ENCODE measurements at places on chromosomes 1 and 21. TPM values are rescaled to one million over a fixed set of nuclear protein-coding genes. Genes with fewer than 3 reads are reported as not detected.

HMGB4 gene
- total RNA-seq: not detected

NME7 gene
- total RNA-seq: 12.9 TPM

CRABP2 gene
- 1.1 TPM for total RNA-seq

LRRN2 gene
- total RNA-seq: not detected

KRTAP12-2 gene
- not detected for total RNA-seq

DNM3 gene
- 0.93 TPM for total RNA-seq

GRCh38 chr1:117229217-117229616, 18.5 kb upstream of the VTCN1 start:
- H3K4me1 ChIP-seq: no peaks in the 10 kb centered on the region
- no peak overlapping the region for H3K27ac ChIP-seq
- no peaks in the 10 kb centered on the region for H3K27me3 ChIP-seq
- no peak overlapping the region for H3K4me3 ChIP-seq
- no peak for DNase-seq

DNA sequence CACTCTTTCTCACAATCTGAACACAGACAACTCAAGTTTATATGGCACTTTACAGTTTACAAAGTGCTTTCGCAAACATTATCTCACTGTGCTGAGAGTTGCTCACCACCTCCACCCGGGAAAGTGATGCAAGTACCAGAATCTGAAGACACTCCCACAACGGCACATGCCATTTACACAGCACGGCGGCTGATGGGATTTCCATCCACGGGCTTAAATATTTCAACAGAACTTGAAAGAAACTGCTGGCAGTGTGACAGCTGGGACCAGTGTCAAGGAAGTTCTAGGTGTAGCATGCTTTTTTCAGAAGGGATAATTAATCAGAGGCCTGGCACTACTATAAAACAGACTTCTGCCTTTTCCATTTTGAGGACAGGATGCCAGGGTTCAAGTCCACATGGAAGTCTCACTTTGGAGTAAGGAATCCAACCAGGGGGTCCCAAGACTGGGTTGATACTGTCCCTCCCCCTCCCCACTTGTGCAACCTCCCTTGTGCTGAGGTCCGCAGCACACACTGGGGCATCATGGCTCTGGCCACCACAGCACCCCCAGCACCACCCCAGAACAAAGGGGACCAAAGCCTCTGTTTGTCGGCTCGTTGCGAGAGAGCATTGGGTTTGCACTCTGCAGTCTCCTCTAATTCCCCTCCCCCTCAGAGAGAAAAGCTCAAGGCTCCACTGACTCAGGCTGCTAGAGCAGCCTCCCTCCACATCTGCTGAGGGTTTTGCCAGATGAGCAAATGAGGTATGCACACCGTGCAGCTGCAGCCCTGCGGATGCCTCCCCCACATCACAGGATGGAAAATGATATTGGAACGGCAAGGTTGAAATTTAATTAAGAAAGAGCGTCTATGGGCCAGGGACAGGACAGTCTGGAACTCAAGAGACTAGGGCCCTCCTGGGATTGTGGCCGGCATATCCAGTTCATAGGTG, 154.9 kb downstream of the TGFBR3 start:
- peaks cover 50% of the 10 kb centered on the region for H3K4me1 ChIP-seq
- H3K27ac ChIP-seq: peak overlapping the region; percentile 29
- H3K4me3 ChIP-seq: peak overlapping the region; percentile 10
- peaks cover 18% of the 10 kb centered on the region for H3K36me3 ChIP-seq

DNA sequence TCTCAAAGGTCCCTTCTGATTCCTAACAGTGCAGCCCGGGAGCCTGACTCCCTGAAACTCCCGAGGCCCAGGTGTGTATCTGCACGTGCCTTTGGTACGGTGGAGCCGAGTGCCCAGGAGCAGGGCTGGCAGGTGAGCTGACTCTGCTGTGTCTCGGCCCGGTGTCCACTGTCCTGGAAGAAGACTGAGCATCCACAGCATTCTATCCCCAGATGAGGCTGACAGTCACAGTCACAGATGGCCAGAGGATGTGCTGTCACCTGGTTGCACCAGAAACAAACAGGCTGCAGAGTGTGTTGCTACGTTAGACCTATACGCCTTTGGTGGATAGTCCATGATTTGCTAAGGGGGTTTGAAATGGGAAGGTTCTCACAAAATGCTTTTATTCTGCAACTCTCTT, 9.8 kb downstream of the ETV3L start:
- H3K27me3 ChIP-seq: peaks cover 3% of the 10 kb centered on the region
- H3K4me1 ChIP-seq: peaks cover 5% of the 10 kb centered on the region
- H3K36me3 ChIP-seq: no peaks in the 10 kb centered on the region
- H3K4me3 ChIP-seq: no peak overlapping the region
- DNase-seq: no peak

- no peak overlapping the region for H3K27ac ChIP-seq
- no peak for DNase-seq
- H3K36me3 ChIP-seq: no peaks in the 10 kb centered on the region
- peaks cover 8% of the 10 kb centered on the region for H3K4me1 ChIP-seq
- peaks cover 2% of the 10 kb centered on the region for H3K27me3 ChIP-seq
- H3K4me3 ChIP-seq: no peak overlapping the region
Measured at GRCh38 chr1:157519451-157519850, 32.9 kb downstream of the FCRL5 start.

DNA sequence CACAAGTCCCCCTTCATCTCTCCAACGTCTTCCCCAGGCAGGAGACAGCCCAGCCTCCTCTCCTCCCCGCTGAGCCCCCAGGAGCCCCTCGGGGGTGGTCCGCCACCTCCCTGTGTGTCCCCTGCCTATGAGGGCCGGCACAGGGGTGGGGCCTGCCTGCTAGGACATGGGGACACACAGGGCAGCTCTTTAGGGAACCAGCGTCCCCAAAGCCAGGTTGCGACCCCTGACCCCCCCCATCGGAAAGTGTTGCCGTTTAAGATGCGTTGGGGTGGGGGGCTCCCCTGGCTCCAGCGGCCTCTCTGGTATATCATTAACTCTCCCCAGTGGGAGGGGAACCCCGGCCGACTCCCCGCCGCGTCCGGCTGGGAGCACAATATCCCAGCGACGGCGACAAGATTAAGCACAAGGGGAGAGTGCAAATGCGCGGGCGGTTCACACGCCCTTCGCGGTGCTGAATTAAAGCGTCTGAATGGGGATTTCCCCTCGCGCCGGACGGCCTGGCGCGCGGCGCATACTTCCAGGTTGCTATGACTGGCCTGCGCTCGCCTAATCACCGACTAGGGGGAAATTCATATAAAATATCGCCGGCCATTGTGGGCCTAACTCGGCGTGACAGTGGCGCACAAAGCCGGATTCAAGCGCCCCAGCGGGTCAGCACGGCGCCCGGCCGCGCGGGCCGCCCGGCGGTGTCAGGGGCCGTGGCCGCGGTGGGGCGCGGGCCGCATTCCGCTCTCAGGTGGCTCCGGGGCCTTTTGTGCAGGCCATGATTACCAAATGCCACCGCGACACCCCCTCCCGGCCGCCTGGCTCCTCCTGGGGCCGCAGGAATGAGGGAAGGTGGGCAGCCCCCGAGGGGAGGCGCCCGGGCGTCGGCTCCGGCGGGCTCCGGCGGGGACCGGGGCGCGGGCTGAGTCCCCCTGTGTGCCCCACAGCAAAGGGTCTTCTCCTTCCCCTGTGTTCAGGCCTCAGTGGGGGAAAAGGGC, 30.9 kb downstream of the WNT3A start:
- H3K4me1 ChIP-seq: peaks cover 2% of the 10 kb centered on the region
- no peak overlapping the region for H3K27ac ChIP-seq
- peak; percentile 70 for DNase-seq
- no peaks in the 10 kb centered on the region for H3K36me3 ChIP-seq
- H3K27me3 ChIP-seq: peaks cover 25% of the 10 kb centered on the region
- no peak overlapping the region for H3K4me3 ChIP-seq

DNA sequence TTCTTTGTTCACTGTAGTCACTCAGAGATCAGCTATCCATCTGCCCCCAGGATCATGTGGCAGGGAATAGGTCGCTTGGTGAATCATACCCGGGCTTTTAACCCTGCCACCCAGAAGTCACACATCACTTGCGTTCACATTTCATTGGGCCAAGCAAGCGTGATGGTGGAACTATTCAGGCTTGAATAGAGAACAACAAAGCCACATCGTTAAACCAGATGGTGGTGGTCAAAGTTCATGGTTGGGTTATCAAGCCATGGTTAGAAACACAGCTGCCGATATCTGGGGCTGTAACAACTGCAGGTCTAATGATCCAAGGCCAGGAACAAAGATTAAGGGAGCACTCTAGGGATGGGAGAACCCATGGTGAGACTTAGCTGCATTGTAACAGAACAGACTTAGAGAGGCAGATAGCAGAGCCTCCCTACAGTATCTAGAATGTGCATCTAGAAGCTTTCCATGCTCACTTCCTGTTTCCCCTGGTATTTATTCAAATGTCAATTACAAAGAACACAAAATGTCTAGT, 40.0 kb upstream of the PTPRC start:
- peak; percentile 60 for DNase-seq
- H3K4me1 ChIP-seq: peaks cover 75% of the 10 kb centered on the region
- peak overlapping the region; percentile 63 for H3K4me3 ChIP-seq
- H3K27me3 ChIP-seq: no peaks in the 10 kb centered on the region
- H3K36me3 ChIP-seq: peaks cover 15% of the 10 kb centered on the region
- peak overlapping the region; percentile 82 for H3K27ac ChIP-seq

GRCh38 chr1:156571261-156571852, 1.0 kb downstream of the IQGAP3 start:
- no peak overlapping the region for H3K27ac ChIP-seq
- DNase-seq: no peak
- peaks cover 2% of the 10 kb centered on the region for H3K36me3 ChIP-seq
- peaks cover 18% of the 10 kb centered on the region for H3K4me1 ChIP-seq
- peaks cover 25% of the 10 kb centered on the region for H3K27me3 ChIP-seq

DNA sequence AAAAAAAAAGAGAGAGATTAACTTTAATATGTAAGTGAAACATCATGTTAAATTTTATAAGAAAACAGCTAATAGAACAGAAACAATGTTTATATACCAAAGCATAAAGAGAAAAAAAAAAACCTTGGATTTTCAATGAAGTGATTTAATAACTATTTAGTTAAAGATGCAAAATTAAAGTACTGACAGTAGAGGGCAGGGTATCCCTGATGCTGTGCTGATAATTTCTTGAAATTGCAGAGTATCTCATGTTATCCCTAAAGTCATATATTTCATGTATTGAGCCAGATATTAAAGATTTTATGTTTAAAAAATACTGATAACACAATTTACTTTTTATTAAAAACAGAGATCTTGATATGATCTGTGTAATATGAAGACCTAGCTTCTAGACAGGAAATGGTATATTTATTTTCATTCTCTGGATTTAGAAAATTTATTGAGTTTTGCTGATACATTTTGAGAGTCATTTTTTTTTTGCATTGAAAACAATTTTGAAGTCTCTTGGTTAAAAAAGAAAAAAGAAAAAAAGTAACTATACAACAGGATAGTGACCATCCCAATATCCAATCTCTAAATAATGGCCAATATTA, 273.2 kb downstream of the USP25 start:
- H3K4me1 ChIP-seq: no peaks in the 10 kb centered on the region
- no peaks in the 10 kb centered on the region for H3K36me3 ChIP-seq
- H3K27me3 ChIP-seq: no peaks in the 10 kb centered on the region
- DNase-seq: no peak
- H3K4me3 ChIP-seq: no peak overlapping the region

DNA sequence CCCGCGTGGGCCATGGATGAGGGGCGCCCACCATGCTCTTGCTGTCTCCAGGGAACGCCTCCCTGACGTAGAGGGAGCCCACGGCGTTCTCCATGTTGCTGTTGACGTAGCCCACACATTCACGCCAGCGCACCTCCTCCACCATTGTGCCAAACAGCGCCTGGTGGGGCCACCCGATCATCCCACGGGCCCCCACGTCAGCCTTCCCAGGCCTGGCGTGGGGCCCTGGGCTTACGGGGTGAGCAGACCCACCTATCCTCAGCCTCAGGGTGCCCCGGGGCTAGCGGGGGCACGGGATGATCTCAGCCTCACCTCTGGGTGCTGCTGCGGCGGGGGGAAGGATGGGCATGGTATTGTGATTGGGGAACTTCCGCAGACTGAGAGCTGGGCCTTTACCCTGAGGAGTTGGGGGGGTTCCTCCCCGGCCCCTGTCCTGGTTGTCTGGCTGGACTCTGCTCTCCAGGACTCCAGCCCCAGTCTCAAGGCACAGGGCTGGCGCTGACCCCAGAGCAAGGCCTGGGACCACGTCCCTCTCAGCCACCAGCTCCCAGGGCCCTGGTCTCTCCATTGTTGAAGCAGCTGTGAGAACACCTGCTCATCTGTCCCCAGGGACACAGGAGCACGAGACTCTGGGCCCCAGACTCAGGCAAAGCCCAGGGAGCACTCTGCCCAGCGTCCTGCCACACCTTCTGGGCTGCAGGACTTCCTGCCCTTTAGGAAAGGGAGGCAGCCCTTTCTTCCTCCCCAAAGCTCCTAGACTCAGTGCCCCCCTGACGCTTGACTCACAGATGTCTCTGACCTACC, 10.2 kb downstream of the PRXL2B start:
- H3K27ac ChIP-seq: no peak overlapping the region
- H3K36me3 ChIP-seq: no peaks in the 10 kb centered on the region
- DNase-seq: no peak
- H3K27me3 ChIP-seq: no peaks in the 10 kb centered on the region

DNA sequence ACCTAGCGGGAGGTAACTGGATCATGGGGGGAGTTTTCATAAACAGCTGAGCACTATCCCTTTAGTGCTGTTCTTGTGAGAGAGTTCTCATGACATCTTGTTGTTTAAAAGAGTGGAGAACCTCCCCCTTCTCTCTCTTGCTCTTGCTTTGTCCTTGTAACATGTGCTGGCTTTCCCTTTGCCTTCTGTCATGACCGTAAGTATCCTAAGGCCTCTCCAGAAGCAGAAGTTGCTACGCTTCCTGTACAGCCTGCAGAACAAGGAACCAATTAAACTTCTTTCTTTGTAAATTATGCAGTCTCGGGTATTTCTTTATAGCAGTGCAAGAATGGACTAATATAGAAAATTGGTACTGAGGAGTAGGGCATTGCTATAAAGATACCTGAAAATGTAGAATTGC, 515.6 kb downstream of the NEGR1 start:
- H3K36me3 ChIP-seq: no peaks in the 10 kb centered on the region
- no peak overlapping the region for H3K4me3 ChIP-seq
- DNase-seq: no peak
- H3K4me1 ChIP-seq: no peaks in the 10 kb centered on the region
- H3K27me3 ChIP-seq: no peaks in the 10 kb centered on the region

DNA sequence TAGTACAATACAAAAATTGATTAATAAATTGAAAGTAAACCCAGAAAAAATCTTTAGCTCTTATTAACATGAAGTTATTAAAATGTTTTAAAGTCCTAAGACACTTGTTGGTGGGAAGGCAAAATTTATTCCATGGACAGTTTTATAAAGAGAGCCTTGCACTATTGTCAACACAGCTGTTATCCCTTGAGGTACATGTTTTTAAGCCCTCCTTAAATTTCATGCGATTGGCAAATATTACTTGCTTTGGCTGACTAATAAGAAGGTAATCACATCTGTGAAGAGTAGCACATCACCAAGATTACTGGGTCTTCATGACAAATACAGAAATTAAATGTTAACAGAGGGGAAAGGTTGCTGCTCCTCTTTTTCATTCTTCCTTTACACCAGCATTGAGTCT, 611.1 kb downstream of the BRINP3 start:
- no peaks in the 10 kb centered on the region for H3K4me1 ChIP-seq
- no peak overlapping the region for H3K4me3 ChIP-seq
- no peak overlapping the region for H3K27ac ChIP-seq
- no peak for DNase-seq

- no peaks in the 10 kb centered on the region for H3K36me3 ChIP-seq
- DNase-seq: peak; percentile 13
- H3K27me3 ChIP-seq: peaks cover 4% of the 10 kb centered on the region
- peak overlapping the region; percentile 43 for H3K27ac ChIP-seq
Measured at GRCh38 chr1:202848191-202848542, 37.4 kb downstream of the PCAT6 start.

- H3K36me3 ChIP-seq: peaks cover 2% of the 10 kb centered on the region
- no peaks in the 10 kb centered on the region for H3K27me3 ChIP-seq
- no peak overlapping the region for H3K27ac ChIP-seq
- peaks cover 8% of the 10 kb centered on the region for H3K4me1 ChIP-seq
- no peak for DNase-seq
- H3K4me3 ChIP-seq: no peak overlapping the region
Measured at GRCh38 chr1:246139745-246140182, 367.3 kb downstream of the SMYD3 start.

Measured in activated CD4-positive, alpha-beta memory T cell treated with anti-CD3 and anti-CD28 coated beads for 36 hours (primary cell).